ENCODE measurements at places on chromosomes 4 and X.

- no peak for DNase-seq
Observed at GRCh38 chrX:78603908-78604307, 55.2 kb downstream of the RTL3 start.

DNA sequence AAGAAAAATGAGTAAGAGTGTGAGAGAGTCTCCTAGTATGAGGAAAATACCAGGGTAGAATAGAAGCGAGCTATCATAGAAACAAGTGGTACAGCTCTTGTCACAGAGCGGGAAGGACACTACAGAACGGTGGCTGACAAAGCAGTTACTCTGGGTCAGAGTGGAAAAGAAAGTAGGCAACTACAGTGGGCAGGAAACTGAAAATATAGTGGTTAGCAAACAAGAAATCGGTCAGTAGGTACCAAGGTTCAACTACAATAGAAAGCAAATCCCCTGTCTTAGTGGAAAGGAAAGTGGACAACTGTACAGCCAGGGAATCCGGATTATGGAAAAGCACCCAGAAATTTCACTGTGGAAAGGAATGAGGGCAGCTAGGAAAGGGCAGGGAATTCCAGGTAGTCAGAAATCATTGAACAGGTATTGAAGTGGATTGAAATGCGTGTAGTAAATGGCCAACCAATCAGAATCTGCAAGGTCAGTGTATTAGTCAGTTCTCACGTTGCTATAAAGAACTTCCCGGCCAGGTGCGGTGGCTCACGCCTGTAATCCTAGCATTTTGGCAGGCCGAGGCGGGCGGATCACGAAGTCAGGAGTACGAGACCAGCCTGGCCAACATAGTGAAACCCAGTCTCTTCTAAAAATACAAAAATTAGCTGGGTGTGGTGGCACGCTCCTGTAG, 219.6 kb upstream of the DIAPH2 start:
- no peak for DNase-seq

DNA sequence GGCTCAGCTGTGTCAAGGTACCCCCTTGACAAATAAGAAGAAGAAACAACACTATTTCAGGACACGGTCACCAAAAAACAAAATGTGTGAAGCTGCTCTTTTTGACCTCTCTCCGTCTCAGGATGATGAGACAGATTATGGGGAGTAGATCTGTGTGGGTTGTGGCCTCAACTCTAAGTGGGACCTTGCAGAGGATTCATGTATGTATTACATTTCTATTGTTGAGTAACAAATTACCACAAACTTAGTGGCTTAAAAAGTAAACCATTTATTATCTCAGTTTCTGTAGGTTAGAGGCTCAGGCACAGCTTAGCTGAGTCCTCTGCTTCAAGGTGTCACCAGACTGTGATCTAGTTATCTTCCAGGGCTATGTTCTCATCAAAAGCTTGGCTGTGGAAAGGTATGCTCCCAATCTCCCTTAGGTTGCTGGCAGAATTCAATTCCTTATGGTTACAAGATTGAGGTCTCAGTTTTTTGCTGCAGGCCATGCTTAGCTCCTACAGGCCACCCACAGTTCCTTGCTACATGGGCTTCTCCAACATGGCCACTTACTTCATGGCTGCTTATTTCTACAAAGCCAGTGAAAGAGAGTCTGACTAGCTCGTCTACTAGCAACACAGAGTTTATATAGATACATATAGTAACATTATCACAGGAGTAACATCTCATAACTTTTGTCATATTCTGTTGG, 28.1 kb downstream of the DGKK start:
- no peak for DNase-seq

GRCh38 chrX:50072110-50072509, 128.7 kb downstream of the AKAP4 start:
- no peak for DNase-seq

DNA sequence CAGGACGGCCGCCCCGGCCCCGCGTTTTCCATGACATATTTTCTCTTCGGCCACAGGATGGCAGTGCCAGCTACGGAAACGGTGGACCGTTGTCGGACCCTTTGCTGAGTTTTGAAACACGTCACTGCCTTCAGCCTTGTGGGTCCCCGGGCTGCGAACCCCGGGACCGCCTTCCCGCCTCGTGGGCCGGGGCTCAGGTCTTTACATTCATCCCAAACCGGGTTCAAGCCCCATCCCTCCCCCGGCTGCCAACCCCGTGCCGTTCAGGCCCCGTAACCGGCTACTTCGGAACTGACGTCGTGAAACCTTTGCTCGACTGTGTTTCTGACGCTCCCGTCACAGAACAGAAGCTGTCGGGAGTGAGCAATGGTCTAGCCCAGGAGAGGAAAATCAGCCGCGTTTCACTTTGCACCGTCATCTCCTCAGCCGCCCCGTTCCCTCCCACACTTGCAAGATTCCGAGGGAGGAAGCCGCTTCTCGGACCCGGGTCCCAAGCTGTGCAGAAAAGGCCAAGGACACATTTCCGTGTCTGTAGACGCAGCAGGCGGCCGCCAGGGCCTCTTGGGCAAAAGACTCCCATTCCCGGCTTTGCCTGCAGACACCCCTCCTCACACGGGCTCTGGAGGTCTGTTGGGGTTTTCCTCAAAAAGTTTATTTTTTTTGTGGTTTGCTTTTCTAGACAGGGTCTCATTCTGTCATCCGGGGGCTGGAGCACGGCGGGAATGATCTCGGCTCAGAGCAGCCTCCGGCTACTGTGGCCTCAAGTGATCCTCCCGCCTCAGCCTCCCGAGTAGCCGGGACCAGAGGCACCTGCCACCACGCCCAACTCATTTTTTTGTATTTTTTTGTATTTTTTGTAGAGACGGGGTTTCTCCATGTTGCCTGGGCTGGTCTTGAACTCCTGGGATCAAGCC, 41.4 kb upstream of the PPP2R3B start:
- DNase-seq, result no peak

GRCh38 chr4:85555206-85555605, 80.3 kb downstream of the ARHGAP24 start:
- no peak for DNase-seq

DNA sequence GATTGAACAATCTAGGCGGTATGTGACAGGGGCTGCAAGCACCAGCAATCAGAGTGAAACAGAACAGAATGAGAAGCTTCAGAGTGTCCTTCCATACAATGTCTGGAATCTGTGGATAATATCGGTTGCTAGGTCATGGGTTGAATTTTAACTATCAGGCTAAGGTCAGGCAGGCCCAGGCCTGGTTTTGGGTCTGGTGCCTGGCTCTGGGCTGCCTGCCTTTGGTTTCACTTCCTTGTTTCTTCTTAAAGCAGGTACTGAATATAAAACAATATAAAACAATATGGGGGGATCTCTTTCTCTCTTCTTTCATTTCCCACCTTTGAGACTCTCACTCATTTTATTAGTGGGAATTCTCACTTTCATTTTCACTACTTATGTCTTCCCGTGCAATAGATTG, 962.0 kb downstream of the CCSER1 start:
- DNase-seq, result no peak

DNA sequence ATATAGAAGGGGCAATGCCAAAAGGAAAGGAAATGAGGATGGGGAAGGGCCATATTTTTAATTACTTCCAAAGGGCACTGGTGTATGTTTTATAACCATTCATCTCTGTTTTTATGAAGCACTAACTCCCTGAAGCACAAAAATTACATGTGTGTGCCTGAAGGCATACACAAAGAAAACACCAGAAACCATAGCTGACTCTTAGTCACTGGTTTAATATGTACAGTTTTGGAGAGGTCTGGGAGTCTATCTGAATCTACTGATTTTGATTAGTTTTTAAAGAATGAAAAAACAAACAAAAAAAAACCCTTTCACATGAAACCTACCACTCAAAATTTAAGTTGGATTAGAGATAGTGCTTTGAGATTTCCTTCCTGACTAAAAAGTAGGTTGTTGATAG, 438.7 kb downstream of the RPA4 start:
- DNase-seq, result no peak

DNA sequence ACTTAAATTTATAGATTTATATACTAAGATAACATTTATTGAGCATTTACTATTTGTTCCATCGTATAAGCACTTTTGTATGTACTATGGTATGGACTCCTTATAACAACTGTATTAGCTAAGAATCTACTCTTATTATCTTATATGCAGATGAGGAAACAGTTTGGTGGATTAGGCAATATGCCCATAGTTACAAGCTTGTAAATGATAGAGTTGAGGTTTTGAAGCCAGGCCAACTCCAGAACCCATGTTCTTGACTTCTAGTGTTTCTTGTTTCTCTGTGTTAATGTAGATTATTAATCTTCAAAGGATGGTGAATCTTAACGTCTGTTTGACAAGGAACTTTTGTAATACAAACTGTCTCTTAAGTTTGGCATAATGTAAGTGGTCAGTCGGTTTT, 71.3 kb downstream of the STIM2 start:
- no peak for DNase-seq

DNA sequence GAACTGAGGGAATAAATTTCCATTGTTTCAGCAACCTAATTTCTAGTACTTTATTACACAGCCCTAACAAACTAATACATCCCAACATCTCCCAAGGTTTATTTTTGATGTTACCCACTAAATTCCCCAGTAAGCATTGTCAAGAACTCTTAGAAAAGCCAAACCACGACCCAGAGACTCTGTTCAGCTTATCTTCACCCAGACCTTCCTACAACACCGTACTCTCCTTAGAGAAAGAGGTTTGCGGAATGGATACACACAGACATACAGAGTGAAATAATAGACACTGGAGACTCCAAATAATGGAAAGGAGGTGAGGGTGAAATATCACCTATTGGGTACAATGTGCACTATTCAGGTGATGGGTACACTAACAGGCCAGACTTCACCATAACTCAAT, 75.6 kb downstream of the LRBA start:
- DNase-seq, result no peak

- DNase-seq, result no peak
Observed at GRCh38 chr4:37438564-37439279, 194.2 kb downstream of the NWD2 start.
